ENCODE measurements at places on chromosomes 5 and 9.

GRCh38 chr5:158013303-158013702 is 154.4 kb upstream of the CLINT1 start:
- DNase-seq, result no peak

- DNase-seq, result peak; percentile 80
Measured at GRCh38 chr5:69334793-69335268, 2.2 kb upstream of the CCDC125 start.

GRCh38 chr9:137613738-137614523 is 4.9 kb upstream of the EHMT1 start:
- no peak for DNase-seq

- DNase-seq, result peak; percentile 33
Measured at GRCh38 chr9:114461468-114461867, 43.8 kb downstream of the WHRN start.

DNA sequence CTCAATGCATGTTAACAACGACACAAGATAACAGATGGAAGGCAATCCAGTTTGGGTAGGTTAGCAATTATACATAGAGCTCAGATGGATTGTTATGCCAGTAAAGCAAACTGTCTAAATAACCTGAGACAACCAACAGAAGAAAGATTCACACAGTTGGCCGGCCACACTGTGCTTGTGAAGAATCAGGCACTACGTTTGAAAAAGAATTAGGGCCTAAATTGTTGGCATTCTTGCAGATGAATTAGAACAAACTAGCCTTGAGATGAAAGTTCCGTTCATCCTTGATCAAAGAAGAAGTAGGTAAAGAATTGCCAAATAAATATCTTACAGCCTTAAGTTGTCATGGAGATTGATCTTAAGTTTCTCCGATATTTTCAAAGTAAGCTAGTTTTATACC is 210.6 kb downstream of the CDH18 start:
- DNase-seq, result no peak

GRCh38 chr5:10674582-10674981 is 86.5 kb downstream of the DAP start:
- no peak for DNase-seq

- no peak for DNase-seq
Measured at GRCh38 chr9:22683700-22684075, 237.1 kb downstream of the DMRTA1 start.

DNA sequence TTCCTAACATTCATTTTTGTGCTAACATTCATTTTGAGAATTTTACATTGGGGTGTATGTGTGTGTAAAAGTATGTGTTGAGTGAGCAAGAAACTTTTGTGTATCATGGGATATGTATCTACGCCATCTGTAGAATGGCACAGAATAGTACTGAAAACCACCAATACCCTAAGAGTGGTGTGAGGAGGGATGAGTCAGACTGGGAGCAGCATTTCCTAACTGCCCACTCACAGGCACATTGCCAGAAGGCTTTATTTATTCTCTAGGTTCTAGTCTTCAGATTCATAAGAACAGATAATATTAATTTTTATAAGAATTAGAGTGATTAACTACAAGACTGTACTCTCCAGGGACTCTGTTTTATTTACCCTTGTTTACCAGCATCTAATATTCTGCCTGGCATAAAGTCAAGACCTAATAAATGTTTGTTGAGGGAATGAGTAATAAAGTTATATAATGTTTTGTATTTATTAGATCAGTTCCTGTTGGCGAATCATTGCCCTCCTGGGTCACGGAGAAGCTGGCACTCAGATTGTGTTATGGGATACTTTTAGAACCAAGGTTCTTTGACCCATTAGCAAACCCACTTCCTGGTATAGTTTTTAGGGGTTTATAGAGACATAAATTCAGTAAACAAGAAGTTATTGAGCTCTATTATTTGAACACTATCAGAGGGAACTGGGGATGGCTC is 159.1 kb upstream of the PPP2R2B start:
- DNase-seq, result no peak

DNA sequence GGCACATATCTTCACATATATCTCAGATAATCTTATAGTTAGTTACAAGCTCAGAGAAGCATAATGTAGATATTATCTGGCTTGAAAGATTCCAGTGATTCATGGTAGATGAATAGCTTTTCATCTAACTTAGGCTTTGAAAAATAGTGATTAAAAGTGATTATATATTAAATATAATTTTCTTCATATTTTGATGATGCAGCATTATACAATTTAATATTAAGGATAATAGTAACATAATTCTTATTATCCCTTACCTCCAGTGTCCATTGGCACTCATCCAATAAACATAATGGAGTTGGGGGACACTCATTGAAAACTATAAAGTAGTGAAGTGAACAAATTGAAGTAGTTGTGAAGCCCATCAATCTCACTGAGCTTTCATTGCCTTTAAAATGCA is 35.8 kb downstream of the NMUR2 start:
- no peak for DNase-seq

GRCh38 chr5:112960315-112960714 is 16.3 kb upstream of the DCP2 start:
- DNase-seq, result no peak

GRCh38 chr9:133737071-133737773 is 930 bp downstream of the SARDH start:
- no peak for DNase-seq

DNA sequence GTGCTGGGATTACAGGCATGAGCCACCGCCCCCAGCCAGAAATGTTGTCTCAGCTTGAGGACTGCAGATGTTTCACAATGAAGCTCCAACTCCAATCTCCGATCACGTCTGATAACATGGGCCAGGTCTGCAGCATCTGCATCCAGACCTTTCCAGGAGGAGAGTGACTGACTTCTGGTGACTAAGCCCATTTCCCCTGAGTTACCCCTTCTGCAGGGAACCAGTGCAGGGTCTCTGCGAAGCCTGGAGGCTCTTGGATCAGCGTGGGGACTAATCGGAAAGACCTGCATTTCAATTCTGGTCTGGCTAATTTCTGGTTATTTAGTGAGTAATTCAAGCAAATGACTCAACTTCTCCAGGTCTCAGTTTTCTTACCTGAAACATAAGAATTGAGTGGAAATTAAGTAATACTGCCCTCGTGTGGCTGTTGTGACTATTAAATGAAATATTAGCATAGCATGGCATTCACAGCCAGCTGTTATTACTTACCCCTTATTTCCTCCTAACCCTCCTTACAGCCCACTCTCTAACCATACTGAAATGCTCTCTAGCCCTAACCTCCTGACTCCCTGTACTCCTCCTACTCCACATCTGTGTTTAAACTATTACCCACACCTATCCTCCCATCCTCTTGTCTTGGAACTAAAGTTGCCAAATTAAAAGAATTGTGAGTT is 2.2 kb upstream of the GNPDA1 start:
- DNase-seq, result peak; percentile 83

DNA sequence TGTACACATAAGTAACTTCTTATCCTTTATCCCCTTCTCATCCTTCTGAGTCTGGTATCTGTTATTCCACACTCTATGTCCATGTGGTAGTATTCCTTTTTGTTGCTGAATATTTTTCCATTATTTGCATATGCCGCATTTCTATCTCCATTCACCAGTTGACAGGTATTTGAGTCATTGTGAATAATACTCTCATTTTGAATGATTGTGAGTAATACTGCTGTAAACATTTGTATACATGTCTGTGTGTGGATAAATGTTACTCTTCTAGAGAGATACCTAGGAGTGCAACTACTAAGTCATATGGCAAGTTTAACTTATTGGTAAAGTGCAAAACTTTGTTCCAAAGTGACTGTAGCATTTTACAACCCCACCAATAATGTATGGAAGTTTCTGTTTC is 15.6 kb downstream of the RIC1 start:
- DNase-seq, result no peak

DNA sequence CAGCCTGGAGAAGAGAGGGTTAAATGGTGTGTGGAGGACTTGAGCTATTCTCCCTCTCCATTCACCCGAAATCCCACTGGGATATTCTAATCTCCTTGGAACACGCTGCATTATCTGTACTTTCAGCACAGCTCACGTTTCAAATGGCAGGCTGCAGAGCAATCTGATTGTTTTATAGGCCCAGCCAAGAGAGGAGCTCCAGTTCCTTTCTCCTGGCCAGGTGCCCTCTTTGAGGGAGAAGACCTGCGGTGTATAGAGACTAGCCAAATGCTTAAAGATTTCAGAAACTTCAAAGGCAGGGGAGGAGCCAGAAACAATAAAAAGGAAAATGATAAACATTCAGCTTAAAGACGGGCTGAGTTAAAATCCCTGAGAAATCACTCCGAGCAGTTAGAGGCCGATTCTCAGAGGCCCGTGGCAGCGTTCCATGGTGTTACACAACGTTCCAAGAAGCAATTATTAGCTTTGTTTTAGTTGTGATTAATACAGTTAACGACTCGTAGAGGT is 564.0 kb upstream of the KLF4 start:
- DNase-seq, result no peak
